ENCODE measurements at places on chromosomes 11 and 22.
A peak's percentile ranks its signal among the peaks of the same experiment; 100 is the strongest.

DNA sequence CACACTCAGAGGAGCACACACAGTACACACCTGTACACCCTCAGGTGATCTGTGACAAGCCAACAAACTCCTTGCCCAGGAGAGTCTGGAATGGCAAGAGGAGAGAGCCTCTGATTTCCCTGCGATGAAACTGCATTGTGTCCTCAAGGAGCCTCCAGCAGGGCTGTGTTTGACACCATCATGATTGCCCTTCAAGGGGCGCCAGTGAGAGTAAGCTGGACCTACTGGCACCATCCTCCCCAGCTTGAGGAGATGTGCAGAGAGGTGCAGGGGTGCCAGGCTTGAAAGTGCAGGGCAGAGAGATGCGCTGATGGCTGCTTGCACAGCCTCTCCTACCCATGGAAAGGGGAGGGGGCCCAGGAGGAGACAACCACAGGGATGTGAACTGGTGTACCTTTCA, 188.8 kb upstream of the CADM1 start:
- no peak for DNase-seq

DNA sequence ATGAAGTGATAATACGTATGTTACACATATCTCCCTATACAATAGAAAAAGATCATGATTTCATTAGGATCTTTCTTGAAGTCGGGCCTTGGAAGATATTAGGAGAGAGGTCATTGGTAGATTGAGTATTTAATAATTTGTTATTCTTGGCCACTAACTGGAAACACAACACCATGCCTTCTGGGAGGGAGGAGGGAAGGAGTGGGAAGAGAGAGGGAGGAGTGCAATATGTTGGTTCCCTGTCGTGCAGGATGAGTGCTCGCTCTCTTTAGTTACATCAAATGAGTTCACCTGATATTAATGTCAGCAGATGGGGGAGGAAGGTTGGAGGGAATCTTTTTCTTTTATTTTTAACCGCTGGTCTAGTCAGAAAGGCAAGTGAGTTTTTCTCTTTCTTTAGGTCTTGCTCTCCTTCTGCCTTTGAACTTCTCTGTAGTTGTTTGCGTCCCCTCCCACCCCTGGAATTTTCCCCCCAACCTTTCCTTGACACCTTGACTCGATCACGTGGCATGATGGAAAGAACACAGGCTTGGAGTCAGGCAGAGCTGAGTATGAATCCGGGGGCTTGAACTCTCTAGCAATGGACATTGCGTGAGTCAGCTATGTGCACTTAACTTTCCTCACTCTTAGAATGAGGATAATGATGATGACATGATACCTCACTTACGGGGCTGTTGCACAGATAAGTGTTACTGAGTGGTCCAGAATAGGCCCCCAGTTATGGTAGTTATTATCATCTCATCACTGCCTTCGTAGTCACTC, 6.2 kb downstream of the ADAMTS15 start:
- no peak for DNase-seq

- DNase-seq = no peak
These were observed 55.9 kb downstream of the SPON1 start for GRCh38 chr11:14018441-14018840.

DNA sequence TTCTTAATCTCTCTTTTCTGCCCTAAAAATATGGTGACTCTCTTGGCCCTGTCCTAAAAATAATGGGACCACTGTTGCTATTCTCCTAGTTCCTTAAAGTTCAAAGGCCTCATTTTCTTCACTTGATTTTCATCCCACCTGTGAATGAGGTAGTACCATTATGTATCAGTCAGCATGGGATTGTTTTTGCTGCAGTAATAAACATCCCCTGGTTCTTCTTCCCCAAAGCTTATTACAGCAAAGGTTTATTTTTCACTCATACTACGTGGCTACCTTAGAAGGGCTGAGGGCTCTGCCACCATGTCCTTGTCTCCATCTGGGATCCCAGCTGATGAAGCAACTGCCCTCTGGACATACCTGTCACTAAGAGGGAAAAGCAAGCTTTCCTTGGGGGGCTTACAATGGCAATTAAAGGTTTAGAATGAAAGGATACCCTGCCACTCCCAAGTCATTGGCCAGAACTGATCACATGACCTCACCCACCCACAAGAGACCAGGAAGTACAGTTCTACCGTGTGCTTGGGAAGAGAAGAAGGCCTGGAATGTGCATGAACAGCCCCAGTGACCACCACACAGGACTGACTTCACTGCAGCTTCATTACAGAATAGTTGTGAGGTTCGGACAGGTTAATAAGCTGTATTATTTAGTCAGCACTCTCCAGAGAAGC, 7.8 kb downstream of the TTC38 start:
- DNase-seq = no peak

DNA sequence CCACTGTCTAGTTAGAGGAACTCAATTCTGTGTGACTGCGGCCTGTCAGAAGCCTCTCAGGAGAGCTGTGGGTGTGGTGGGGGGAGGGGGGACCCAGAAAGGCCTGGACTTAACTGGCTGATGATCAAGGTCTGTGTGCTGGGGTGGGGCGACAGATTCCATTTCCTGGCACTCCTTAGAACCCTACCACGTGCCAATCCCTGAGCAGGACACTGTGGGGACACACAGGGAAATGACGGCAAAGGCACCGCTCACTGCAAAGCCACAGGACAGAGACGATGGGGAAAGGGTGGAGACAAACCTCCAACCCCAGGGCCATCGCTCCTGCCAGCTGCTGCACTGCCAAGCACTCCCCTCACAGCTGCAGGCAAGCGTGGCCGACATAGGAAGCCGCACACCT, 58.4 kb upstream of the BID start:
- no peak for DNase-seq

DNA sequence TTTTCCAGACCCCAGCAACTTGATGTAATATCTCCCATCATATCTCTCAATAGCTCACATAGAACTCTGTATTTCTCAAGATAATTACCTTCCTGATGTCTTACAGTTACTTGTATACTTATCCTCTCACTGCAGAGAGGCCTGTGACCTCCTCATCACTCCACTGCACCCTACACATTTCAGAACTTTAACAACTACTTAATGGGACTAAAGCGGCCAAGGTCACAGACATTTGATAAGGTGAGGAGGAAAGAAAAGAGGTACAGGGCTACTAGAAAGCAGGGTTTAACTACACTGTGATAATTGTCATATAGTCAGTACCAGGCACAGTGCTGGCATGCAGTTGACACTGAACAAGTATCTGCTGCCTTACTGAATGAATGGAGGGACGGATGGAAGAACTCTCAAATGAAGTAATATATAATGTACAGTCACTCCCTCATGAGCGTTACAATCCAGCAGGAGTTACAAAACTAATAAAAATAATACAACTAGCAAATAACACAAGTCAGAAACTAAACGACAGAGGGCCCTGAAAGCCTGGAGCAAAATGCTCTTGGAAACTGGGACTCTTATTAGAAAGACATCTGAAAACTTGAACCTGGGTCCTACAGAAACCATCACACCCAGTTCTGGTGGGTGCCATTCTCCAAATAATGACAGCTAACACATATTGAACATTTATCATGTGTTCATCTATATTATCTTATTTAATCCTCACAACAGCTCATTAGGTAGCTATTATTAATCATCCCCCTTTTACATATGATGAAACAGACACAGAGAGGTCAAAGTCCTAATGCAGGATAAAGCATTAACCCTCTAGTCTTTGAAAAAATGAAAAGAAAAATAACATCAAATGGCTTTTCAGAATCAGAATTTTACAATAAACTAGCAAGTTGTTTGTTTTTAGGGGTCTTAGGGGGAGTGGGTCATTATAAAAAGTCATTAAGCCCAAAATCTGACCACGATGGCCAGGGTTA, 14.3 kb downstream of the PI4KA start:
- no peak for DNase-seq

DNA sequence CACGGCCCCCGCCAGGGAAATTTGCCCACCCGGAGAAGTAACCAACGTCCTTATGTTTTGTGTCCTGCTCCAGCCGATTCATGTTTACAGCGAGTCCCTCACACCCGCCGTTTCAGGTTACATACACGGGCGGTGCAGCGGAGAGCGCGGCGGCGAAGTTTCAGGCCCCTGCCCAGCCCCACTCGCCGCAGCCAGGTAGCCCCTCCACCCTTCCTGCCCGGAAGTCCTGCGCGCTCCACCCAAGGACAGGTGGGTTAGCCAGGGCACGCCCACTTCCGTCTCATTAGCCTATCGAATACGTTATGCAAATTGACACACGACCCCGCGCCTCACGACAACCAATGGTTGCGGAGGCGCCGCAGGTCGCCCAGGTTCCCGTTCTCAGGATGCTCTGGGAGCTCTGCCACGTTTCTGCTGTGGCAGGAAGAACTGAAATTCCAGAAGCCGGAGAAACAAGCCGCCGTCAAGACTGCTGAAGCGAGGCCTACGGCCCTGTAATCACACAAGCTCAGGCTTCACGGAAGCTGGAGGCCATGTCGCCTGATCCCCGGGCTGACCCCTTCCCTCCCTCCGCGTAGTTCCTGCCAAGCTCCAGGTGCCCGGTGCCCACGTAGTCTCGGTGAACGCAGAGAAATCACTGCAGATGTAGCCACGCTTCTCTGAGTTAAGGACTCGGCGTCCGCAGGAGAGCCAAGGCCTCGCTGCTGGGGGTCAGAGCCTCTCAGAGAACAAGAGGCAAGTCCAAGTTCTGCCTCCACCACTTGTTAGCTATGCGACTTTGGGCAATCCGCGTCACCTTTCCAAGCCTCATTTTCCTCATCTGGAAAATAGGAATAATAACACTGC, 22.4 kb upstream of the MYH9 start:
- DNase-seq = no peak

GRCh38 chr11:75768112-75768908, at the start of gene DGAT2:
DGAT2 (plus strand) TSS chr11:75768778; CDS start chr11:75768992, 214 bp downstream.
- peak; percentile 41 for DNase-seq

GRCh38 chr11:95506777-95507176, 275.8 kb upstream of the SESN3 start:
- no peak for DNase-seq
